GM12864 (cell line): ENCODE measurements at places on chromosomes 5 and 9.

- no peak for DNase-seq
These were observed 813 bp downstream of the GNAQ start for GRCh38 chr9:78030553-78031443.

DNA sequence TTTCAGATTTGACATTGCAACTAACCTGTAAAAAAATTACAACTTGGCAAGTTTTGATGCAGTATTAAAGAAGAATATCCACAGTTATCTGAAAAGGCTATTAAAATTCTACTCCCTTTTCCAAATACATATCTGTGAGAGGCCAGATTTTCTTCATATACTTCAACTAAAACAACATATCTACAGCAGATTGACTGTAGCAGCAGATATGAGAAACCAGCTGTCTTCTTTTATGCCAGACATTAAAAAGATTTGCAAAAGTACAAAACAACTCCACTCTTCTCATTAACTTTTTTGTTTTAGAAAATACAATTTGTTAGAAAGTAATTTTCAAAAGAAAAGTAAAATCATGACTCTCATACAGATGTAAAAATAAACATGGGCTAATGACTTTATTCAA, 281.1 kb upstream of the PCSK5 start:
- no peak for DNase-seq

DNA sequence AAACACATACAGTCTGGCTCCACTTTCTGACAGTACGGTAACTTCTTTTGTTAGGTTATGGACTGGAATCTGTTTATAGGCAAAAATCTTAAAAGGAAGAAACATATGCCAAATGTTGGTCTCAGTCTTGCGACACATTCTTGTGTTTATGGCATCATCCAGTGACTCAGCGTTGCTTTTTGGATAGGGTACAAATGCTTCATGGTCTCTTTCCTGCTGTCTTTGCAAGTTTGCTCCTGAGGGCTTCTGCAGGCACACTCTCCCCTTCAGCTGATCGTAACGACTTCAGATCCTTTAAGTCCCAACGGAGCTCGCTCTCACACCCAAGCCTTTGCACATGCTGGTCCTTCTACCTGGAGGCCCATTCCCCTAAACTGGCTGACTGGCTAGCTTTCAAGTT, 23.6 kb upstream of the TNFSF8 start:
- no peak for DNase-seq

DNA sequence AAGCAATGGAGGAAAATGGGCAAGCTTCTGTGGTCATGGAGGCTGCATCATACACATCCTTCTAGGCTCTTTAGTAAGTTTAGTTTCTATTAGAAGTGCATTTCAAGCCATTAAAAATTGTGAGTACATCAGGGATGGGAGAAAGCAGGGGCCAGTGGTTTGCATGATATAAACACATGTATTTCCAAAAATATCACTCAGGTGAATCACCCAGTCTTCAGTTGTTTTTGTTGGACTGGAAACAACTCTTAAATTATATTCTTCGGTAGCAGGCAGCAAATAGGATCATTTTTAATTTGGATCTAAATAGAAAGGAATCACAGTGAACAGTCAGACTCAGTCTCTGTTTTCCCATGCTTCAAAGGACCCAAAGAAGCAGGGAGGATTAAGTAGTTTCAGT, 657.9 kb downstream of the TLR4 start:
- no peak for DNase-seq

DNA sequence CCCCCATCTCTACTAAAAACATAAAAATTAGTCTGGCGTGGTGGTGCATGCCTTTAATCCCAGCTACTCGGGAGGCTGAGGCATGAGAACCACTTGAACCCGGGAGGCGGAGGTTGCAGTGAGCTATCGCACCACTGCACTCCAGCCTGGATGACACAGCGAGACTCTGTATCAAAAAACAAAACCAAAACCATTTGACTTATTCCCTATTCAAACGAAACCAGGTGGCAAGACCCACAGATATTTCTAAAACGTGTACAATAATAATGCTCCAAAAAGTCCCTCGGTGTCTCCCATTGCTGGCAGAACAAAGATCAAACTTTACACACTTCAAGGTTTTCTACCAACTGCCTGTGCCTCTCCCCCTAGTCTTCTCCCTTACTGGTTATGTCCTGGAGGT, 29.8 kb downstream of the HMGCR start:
- DNase-seq, result peak; percentile 37

DNA sequence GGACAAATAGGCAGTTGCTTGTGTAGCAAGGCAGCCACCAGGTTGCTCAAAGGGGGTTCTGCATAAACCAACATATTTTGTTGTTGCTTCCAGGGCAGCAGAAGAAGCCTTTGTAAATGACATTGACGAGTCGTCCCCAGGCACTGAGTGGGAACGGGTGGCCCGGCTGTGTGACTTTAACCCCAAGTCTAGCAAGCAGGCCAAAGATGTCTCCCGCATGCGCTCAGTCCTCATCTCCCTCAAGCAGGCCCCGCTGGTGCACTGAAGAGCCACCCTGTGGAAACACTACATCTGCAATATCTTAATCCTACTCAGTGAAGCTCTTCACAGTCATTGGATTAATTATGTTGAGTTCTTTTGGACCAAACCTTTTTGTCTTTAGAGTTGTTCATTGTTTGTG, 20.8 kb downstream of the CLTA start:
- no peak for DNase-seq

- DNase-seq, result no peak
These were observed 137.0 kb upstream of the ACOT12 start for GRCh38 chr5:81530919-81531318.

DNA sequence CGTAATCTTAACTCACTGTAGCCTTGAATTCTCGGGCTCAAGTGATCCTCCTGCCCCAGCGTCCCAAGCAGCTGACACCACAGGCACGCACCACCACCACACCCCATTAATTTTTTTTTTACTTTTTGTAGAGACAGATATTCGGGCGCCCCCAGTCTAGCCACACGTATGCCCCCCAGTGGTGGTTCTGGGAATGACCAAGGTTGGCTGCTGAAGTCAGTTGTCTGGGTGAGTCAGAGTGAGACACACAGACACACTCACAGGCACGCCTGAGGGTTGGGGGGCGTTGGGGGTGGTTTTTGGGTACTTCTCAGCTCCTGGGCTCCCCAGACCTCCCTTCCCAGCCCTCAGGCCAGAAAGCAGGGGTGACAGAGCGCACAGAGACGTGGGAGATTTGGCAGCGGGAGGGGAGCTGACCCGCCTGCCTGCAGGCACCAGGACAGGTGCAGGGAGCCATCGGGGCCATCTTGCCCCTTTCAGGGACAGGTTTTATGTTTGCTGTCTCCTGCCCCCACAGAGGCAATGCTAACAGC, 4.2 kb upstream of the ENTPD8 start:
- peak; percentile 60 for DNase-seq

GRCh38 chr5:172806897-172807672, 27.0 kb upstream of the ERGIC1 start:
- peak; percentile 78 for DNase-seq

DNA sequence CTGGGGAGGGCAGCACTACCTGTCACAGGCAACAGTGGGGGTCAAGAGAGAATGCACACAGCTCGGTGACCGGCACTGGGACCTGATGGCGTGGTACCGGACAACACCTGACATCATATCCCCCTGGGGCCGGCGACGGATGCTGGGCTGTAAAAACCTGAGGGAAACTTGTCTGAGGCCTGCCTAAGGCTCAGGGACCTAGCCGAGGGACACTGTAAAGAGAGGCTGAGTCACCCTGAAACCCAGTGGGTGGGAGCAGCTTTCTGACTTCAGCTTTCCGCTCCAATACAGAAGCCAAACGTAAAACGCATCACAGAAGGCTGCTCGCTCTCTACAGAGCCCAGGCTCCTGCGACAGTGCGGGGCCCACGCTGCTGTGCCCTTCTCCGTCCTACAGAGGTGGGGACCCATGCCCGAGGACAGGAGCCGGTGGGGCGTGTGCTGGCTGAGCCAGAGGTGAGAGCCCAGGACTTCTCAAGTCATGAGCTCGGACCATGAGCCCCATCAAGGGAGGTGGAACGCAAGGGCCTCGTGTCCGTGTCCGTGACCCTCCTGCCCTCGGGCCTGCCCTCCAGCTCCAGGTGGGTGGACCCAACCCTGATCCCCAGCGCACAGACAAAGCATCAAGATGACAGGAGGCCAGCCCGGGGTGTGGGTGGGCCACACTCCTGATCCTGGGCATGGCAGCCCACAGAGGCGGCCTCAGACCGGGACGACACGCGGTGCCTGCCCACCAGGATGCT, 5.3 kb downstream of the RALGDS start:
- DNase-seq, result peak; percentile 85

- DNase-seq, result no peak
These were observed 189.8 kb upstream of the TRIM32 start for GRCh38 chr9:116497095-116497890.

GRCh38 chr9:124001866-124002525, 9.6 kb upstream of the LHX2 start:
- DNase-seq, result no peak
